Stimulated activated CD4-positive, alpha-beta T cell treated with anti-CD3 and anti-CD28 coated beads, TNF-alpha, amount 100 ng/mL, for 1 hour (primary cell): ENCODE measurements at places on chromosomes 6 and 20.

- DNase-seq: no peak
Measured at GRCh38 chr6:75794954-75795739, 46.1 kb downstream of the MYO6 start.

GRCh38 chr20:19903168-19903811 is 113.9 kb upstream of the NAA20 start:
- no peak for DNase-seq

- no peak for DNase-seq
Measured at GRCh38 chr20:46255440-46256104, 52.7 kb downstream of the CDH22 start.

GRCh38 chr6:160435935-160436334 is 87.8 kb downstream of the SLC22A3 start:
- DNase-seq: no peak

GRCh38 chr6:167807756-167808155 is 19.0 kb upstream of the AFDN start:
- DNase-seq: no peak
